ENCODE measurements at places on chromosomes 16 and 17. TPM values are rescaled to one million over a fixed set of nuclear protein-coding genes. Genes with fewer than 3 reads are reported as not detected.

GRCh38 chr17:80614332-80615047 lies 69.9 kb downstream of the RPTOR start:
- no peak for DNase-seq

SP6 gene
- 1.4 TPM for total RNA-seq

- no peak for DNase-seq
These were observed 60.7 kb downstream of the MED13 start for GRCh38 chr17:62004388-62004787.

LGALS9B gene
- not detected for total RNA-seq

VPS25 gene
- 44.9 TPM for total RNA-seq

CCL2 gene
- 39.8 TPM for total RNA-seq

TEX14 gene
- 0.32 TPM for total RNA-seq

GRCh38 chr16:69188716-69189115 lies 1.8 kb downstream of the SNTB2 start:
- no peak for DNase-seq

KRTAP2-2 gene
- not detected for total RNA-seq

DNA sequence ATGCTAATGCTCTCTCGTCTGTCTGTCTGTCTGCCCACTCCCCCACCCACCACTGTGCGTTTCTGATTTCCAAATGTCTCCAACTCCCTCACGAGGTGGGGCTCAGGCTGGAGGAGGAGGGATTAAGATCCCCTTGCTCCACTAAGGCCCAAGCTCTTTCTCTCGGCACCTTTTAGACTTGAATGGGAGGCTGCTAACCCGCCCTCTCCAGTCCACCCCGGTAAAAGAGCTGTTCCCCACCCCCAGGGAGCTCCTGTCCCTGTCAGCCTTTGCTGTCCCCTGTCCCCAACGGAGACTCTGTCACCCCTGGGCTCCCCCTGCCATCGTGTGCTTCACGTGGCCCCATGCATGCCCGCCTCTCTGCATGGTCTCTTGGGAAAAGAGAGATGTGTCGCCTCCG lies 68.5 kb upstream of the PLCG2 start:
- DNase-seq: no peak

NEK8 gene
- 3.4 TPM for total RNA-seq

SSTR5 gene
- total RNA-seq: not detected

All from omental fat pad (tissue), 4 donors.